ENCODE measurements at places on chromosomes 7 and 10.

- no peak for DNase-seq
Observed at GRCh38 chr10:98125940-98126631, 8.4 kb upstream of the R3HCC1L start.

DNA sequence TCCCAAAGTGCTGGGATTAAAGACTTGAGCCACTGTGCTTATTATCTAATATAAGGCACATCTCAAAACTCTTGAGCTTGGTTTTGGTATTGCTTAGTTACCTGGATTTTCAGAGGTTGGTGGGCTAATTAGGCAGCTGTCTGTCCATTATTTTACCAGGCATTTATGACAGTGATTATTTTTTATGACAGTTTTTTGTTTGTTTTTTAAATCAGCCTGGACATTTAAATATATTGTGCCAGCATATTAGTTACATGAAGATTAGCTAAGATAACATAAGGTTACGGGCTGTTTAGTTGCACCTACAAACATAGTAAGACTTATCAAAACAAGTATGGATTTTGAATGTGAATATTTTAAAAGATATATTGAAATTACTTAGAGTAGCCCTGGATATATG, 2.6 kb upstream of the ZRANB1 start:
- no peak for DNase-seq

GRCh38 chr10:63466144-63466935, 563 bp upstream of the JMJD1C start:
- peak; percentile 77 for DNase-seq

- DNase-seq = no peak
Observed at GRCh38 chr10:46091080-46091827, 45.2 kb upstream of the MSMB start.

DNA sequence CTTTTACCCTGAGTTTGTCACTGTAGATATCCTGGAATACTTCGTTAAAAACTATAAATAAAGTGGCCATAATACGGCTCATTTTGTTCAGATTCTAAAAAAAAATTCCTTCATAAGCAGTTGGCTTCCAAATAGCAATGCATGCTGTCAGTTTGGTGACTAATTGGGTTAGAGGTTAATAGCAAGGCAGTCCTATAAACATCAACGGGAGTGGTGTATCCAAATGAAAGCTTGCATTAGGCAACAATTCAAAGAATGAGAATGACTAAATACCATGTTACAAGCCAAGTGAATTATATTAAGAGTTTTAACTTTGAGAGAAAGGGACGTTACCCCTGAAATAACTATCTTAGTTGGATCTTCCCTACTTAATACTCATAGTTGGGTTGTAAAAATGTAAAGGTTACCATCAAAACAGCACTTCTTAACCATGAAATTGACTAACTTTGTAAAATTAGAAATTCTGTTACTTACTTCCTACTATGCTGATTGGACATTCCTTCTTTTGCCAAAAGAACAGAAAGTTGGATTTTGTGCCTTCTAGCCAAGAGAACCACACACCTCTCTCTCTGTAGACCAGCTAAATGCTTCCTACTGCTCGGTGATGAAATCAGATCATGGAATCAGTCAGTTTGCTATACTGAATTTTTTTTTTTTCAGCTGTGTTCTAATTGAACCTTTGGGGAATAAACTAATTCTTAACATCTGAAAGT, 98.0 kb downstream of the KAT6B start:
- DNase-seq = no peak

GRCh38 chr10:123639131-123639530, 27.0 kb upstream of the GPR26 start:
- DNase-seq = no peak

DNA sequence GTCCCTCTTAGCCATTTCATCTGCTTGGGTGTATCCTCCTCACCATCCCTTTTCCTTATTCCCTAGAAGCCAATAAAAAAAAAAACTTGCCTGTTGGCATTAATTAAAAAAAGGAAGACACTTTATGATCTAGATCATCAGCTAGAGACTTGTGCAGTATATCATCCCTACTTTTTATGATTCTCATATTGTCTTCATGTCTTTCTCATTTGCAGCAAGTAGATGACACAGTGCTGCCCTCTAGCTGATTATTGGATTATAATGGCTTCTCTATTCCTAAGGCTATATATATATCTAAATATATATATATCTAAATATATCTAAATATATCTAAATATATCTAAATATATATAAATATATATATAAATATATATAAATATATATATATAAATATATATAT, 272.4 kb upstream of the LRGUK start:
- peak; percentile 46 for DNase-seq

DNA sequence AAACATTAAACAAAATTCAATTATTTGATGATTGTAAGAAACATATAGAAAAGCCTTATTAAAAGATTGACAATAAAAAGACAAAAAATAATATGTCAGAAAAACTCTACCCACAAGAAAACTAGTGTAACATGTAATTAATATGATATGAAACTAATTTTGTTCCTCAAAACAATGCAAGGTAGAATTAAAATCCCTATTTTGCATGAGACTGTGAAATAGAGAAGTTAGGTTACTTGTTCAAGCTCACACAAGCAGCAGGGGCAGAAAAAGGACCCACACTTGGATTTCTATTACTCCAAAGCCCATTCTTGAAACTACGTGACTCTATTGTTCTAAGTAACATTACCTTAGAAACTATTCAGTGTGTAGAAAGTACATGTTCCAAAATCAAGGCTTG, 96.4 kb downstream of the KCNMA1 start:
- DNase-seq = no peak

- DNase-seq = peak; percentile 48
Observed at GRCh38 chr7:98165827-98166667, 45.2 kb upstream of the BHLHA15 start.

DNA sequence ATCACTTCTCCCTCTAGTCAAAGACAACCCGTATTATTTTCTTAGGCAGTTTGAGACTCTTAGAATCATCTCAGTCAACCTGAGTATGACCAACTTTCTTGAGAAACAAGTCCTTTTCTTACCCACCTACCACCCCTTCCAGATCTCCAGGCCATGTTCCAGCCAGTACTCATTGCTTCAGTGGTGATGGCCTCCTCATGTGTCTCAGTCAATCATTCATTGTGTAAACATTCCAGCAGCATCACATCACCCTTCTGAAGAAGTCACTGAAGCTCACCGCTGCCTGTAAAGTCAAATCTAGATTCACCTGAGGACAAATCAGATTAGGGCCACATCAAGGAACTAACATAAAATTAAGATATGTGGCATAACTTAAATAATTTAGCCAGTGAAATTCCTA, 467.2 kb upstream of the NRP1 start:
- DNase-seq = no peak

DNA sequence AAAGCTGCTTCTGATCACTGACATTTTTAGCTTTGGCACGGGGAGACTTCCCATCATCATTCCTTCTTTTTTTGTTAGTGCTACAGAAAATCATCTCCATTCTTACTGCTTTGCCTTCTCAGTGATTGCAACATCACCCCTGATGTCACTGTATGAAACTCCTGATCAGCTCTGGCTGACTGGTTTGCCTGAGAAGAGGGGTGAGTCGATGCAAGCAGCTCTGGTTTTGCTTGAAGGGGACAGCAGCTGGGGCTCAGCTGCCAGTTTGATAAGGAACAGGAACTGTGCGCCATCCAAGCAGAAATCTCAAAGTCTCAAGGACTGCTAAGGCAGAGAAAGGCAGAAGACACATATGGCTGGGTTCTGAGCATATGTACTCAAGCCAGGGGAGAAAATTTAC, 808.5 kb upstream of the CELF2 start:
- no peak for DNase-seq

DNA sequence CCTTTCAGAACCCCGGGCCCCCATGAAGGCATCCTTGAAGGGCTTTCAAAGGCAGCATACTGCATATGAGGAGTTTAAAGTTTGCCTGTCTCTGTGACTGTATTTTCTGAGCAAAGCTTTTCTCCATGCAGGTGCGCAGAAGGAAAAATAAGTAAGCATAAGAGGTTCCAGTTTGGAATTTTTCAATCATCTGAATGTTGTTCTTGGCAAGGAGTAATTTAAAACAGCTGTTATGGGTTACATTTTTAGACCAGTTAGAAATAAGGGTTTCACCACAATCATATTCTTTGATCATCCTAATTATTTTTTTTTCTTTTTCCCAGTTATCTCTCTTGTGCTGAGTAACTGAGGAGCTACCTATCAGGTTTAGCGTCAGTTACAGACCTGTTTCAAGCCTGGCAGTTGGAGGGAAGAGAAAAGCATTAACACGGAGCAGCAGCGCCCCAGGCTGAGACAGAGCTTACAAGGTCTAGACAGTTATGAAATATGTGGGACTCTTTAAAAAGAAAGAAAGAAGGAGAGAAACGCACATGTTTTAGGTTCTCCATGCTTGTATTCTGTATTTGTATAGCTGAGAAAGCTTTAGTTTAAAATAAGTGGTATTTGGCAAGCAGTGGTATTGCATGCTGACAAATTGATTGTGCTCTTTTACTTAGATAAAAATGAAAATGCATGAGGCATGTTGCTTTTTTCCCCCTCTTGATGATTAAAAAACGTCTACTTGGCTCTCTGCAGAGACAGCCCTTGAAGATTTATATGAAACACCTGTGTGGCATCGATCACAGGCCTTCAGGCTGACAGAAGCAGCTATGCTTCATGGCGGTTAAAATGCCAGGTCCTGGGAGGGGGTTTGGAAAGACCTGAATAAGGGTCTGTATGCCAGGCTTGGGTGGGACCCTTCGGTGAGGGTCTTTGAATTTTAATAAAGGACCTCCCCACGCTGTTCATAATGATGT, 157.6 kb downstream of the GRK5 start:
- DNase-seq = no peak

GRCh38 chr10:44862006-44862751, 49.0 kb upstream of the TMEM72 start:
- no peak for DNase-seq

DNA sequence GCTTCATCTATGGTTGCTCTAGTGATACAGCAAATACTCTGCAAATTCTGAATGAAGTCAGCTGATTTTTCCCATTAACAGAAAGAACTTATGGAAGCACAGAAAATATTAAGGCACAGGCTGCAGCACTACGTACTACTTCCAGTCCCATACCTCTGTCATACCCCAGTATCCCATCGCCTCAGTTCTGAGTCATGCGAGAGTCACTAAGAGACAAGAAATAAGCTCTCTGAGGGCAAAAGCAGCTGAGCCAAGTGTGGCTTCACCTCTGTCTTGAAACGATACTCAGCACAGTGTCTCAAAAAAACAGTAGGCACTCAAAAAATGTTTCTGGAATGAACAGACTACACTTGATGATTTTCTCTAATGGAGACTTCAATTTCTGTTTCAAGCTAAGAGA, 48.2 kb downstream of the EZH2 start:
- no peak for DNase-seq

GRCh38 chr7:32164341-32164996, 94.3 kb upstream of the PDE1C start:
- peak; percentile 92 for DNase-seq

GRCh38 chr10:83577421-83577820, 561.9 kb upstream of the GHITM start:
- no peak for DNase-seq

DNA sequence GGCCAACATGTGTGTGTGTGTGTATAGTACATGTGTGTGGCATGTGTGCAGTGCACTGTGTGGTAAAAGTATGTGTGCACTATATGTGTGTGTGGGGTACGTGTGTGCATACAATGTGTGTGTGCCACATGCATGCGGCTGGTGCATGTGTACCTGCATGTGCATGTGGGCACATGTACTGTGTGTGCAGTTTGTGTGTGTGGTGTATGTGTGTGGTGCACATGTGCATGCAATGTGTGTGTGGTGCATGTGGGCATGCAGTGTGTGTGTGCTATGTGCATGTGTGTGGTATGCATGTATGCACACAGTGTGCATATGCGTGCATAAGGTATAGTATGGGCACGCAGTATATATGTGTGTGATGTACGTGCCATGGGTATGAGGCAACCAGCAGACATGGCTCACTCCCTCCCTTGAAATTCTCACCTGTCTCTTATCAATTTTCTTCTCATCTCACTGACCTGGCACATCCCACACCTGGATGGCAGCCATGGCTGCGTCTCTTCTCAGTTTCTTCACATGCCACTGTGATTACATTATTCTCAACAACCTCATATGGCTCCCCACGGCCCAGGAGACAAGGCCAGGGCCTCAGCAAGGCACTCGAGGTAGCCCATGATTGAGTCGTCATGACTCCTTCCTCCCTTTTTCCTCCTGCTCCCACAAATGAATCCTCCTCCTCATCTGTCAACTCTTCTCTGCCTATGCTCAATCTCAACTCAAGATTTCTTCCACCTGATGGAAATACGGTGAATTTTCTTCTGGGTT, 57.0 kb downstream of the NUDCD3 start:
- no peak for DNase-seq

DNA sequence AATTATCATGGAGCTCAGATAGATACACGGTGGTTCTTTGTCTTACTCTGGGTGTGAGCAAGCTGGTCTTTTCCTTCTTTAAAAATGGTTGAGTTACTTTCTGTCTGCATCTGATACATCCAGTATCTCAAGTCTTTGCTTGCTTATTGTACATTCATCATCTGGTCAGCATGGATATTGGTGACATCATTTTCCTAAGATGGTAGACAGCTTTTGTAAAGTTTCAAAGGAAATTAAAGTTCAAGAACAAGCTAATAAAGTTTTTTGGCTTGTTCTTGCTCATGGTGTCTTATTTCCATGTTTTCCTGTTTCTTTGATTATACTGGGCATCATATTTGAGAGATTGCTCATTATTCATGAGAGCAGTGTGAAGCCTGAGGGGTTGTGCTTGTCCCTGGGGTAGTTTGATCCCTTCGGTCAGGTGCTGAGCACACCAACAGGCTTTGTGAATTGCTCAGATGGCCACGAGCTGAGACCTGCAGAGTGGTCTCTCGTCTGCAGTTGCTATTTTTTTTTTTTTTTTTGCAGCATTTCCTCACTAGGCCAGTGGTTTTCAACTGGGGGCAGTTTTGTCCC, 38.5 kb downstream of the MGMT start:
- no peak for DNase-seq

DNA sequence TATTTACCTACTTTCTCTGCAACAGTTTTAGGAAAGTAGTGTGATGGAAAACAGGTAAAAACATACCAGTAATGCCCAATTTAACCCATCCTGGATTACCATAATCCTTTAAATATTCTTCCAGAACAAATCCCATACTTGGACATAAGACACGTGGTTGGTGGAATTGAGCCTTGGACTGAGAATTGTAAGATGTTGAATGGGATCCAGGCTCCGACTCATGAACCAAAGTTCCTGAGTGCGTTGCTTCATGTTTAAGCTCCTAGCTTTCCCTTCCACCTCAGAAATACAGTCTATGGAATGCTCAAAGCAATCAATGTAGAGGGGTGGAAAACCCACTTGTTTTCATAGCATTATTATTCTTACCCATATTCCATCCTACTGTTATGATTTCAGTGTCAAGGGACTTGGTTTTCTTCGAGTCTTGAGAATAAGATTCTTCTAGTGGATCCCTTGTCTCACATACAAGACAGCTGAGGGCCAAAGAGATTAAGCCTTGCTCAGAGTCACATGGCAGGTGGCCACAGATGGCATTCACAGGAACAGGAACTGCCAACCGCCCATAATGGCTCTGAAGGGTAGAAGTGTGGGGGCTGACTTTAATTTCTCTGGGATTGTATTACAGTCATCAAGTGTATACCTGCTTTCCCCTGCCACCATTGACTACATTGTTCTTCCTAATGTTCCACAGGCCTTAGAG, 171.2 kb downstream of the GFRA1 start:
- DNase-seq = no peak
